Skin of body (tissue), 3 donors: ENCODE measurements at places on chromosomes 11 and 22. TPM values are rescaled to one million over a fixed set of nuclear protein-coding genes. Genes with fewer than 3 reads are reported as not detected.

Gene ROBO4
- 9.7 TPM for total RNA-seq

Gene RBMXL2
- total RNA-seq: not detected

Gene NAA40
- total RNA-seq: 7.7 TPM

Gene MFRP
- total RNA-seq: 0.10 TPM

Gene FHIP1B
- total RNA-seq: 17.9 TPM

Gene KIRREL3
- 2.1 TPM for total RNA-seq

Gene HSPB2
- total RNA-seq: 3.2 TPM

Gene CARD18
- 37.0 TPM for total RNA-seq

Gene BTBD18
- total RNA-seq: not detected

Gene FGF3
- total RNA-seq: 0.30 TPM

Gene ATP6V1E1
- 70.4 TPM for total RNA-seq

Gene OR10V1
- not detected for total RNA-seq

Gene LUZP2
- total RNA-seq: 4.6 TPM

Gene OR52E2
- total RNA-seq: not detected

Gene C11orf52
- 1.4 TPM for total RNA-seq

Gene VWA5A
- 22.0 TPM for total RNA-seq
